Activated gamma-delta T cell treated with Interleukin-2 at 50 U/mL for 16 hours (primary cell): ENCODE measurements at places on chromosomes 11 and 22.

- DNase-seq: no peak
These were observed 17.5 kb downstream of the RPL3 start for GRCh38 chr22:39301926-39302325.

- DNase-seq: no peak
These were observed 7.9 kb downstream of the TCN2 start for GRCh38 chr22:30614879-30615278.

DNA sequence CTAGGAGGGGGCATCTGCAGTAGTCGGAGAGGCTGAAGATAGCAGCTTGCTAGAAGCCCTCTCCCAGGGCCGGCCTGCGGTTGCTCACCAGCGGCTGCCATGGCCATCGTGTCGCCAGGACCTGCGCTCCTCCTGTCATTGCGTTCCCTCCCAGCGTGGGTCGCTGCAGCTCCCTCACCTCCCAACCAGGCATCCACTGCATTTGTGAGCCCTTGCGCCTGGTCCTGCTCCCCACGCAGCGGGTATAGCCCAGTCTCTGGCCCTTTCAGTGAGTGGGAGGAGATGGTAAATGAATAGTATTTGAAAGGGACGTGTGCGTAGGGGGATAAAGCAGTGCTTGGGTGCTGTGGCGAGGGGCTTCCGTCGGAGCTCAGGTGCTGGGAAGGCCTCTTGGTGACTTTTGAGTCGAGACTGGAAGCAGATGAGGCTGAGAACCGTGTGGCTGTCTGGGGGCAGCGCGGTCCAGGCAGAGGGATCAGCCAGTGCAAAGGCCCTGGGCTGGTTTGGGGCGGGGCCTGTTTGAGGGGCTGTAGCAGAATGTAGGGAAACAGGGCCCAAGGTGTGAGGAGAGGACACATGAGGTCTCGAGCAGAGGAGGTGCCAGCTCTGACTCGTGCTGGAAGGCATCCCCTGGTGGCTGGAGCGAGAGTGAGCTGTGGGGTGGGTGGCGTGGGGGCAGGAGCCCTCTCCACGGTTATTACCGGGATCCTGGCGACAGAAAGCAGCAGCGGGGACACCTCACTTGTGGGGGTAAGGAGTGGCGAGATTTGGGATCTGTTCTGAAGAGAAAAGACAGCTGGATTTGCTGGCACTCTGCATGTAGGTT, 39.3 kb downstream of the LRP5 start:
- no peak for DNase-seq

GRCh38 chr11:34890089-34890488, 26.1 kb downstream of the APIP start:
- DNase-seq: no peak

GRCh38 chr11:30113326-30113898, 96.6 kb upstream of the KCNA4 start:
- no peak for DNase-seq

- peak; percentile 1 for DNase-seq
These were observed 869.7 kb downstream of the BRD1 start for GRCh38 chr22:48957987-48958321.

GRCh38 chr22:38403812-38404211, 51.2 kb downstream of the KCNJ4 start:
- DNase-seq: no peak

DNA sequence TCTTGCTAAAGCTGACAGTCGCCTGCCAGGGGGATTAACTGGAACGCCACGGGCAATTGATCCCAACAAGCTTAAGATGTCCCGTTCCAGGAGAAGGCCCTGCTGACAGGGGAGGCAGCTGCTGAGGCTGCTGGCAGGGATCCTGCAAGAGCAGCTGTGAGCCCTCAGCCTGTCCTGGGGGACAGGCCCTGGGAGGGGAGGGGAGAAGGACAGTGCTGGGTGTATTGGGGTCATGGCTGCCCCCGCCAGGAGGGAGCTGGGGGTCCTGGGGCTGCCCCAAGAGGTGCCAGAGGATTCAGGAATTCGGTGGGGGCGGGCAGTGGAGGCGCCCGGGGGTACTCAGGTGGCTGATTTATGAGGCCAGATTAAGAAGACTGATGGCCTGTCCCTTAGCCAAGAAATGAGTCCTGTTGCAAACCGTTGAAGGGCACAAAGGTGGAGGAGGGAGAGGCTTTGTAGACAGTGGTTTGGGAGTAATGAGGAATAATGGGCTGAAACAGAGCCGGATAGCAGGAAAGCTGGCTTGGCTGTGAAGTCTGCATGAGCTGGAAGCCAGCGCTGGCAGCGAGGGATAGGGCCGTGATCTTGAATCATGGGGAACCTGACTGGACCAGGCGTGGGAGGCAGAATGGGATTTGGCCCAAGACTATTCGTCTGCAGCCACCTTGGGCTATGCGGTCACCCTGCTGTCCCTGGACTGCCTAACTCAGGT, 133.5 kb downstream of the CACNA1I start:
- DNase-seq: no peak

DNA sequence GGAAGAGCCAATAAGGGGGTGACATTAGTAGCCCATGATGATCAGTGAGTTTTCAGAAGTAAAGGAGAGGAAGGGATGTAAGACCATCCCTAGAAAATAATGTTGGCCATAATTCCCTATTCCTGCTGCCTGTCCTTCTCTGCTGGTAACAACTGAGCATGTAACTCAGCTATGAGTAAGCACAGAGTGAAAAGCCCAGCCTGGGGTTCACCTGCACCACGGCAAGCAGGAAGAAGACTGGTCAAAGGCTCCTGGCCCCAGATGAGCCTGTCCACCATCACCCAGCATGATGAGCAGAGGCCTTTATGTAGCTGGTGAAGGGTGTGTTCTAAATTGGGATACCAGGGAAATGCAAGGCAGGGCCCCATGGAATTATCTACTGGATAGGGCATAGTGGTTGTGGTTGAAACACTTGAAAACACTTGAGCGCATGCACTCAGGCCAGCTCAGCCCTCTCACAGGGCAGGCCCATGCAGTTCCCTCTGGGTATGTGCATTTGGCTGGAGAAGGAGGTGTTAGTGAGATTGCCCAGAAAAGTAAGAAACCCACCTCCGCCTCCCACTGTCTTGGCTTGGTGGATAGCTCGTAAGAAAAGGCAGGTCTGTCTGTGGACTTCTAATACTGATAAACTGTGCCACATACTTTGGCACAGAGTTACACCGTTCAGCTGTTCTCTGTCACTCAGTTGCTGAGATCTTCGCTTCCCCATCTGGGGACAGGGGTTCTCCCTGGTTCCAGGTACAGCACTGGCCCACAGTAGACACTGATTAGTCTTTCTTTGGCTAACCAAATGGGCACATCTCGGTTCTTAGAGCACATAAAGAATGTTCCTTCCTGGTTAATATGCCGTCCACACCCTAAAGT, 86.8 kb downstream of the AMOTL1 start:
- DNase-seq: no peak

GRCh38 chr11:100756559-100756958, 69.5 kb downstream of the ARHGAP42 start:
- DNase-seq: no peak

DNA sequence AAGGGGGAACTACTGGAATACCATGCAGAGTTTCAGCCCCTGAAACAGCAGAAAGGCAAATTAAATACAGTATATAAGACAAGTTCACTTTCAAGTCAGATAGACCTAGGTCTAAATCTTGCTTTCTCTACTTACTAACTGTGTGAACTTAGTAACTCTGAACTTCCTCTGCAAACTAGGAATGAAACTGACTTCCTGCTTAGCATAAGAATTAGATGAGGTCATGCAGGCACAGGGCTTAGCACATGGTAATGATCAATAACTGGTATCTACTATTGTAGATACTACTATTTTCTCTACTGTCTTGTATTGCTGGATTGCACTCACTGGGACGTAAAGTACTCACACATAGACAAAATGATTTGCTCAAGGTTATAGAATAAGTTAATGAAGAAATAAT, 51.5 kb upstream of the MTNR1B start:
- DNase-seq: no peak

DNA sequence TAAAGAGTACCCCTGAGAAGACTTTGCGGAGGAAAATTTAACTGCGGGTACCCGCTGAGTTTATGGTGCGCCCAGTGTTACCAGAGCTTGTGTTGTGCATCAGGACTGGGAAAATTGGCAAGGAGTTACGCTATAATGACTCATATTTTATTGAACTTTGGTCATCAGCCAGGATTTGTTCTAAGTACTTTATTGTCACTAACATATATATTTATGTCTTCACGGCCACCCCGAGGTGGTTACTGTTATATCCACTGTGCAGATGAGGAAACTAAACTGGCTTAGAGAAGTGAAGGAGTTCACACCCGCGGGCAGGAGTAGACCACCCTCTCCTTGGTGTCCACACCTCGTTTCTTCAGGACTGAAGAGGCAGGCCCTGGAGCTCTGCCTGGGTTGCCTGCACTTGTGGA, 667 bp downstream of the ACCS start:
- DNase-seq: no peak

DNA sequence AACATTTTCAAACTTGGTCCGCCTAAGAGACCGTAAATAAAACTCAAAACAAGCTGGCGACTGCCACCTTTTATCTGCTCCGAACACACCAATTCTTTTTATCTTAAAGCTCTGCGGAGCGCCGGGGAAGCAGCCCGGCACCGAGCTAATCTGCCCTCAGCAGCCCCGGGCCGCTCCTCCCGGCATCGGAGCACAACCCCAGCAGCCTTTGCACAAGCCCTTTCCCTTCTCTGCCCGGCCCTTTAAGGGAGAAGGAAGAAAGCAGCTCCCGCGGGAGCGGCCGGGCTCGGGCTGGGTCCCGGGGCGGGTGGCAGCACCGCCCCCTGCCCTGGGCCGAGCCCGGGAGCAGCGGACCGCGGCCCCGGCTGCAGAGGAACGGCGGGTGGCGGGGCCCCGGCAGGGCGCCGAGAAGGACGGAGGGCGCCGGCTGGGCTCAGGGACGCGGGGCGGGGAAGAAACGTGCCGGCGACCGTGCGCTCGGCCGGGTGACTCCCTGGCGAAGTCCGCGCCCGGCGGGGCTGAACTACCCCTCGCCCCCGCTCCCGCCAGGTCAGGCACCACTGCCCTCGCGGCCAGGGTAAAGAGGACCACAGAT, 133.6 kb upstream of the C11orf58 start:
- peak; percentile 5 for DNase-seq

DNA sequence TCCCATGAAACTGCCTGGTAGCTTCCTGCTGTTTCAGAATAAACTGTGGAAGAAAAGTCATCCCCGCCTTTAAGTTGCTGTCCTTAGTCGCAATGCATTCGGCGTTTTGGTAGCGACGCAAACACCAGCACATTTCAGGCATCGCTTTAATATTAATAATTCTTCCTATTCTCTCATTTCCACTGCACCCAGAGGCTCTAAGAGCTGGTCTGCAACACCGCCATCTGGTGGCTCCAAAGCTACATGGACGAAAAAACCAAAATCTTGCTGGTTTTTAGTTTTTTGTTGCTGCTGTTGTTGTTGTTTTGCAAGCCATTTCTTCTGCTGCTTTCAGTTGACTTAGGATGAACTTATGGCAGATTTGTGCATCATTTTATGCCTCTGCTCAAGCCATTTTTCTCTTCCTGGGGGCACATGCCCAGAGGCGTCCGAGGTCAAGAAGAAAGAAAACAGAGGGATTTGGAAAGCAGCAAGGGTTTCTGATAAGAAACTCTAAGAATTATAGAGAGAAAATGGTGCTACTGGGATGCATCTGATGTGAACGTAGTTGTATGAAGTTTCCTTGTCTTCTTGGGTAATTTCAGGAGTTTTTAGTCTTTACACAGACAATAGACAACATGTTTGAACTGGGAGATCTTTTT, 345.4 kb upstream of the KIRREL3 start:
- DNase-seq: no peak

DNA sequence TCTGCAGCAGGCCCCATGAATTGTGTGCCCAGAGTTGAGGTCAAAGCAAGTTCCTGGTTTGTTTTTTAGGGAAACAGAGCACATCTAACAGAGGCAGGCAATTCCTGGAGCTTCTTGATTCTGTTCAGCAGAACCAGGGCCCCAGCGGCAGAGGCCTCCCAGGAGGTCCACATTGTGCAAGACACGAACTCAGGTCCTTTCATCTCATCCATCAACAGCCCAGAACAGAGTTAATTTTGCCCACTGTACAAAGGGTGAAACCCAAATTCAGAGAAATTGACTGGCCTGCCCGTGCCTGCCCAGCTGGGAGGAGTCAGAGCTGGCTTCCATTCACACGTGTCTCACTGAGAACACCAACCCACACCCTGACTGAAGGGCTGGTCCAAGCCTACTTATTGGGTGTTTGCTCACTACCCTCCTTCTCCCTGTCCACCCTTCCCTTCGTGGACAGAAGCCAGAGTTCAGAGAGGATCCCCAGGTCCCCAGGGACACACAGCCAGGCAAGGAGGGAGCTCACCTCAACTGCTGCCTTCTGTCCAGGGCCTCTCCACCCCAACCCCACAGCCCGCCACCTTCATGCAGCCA, 607.1 kb downstream of the TBC1D22A start:
- no peak for DNase-seq
